Activated CD8-positive, alpha-beta memory T cell treated with anti-CD3 and anti-CD28 coated beads for 1 hour (primary cell): ENCODE measurements at places on chromosomes 7 and 10.

DNA sequence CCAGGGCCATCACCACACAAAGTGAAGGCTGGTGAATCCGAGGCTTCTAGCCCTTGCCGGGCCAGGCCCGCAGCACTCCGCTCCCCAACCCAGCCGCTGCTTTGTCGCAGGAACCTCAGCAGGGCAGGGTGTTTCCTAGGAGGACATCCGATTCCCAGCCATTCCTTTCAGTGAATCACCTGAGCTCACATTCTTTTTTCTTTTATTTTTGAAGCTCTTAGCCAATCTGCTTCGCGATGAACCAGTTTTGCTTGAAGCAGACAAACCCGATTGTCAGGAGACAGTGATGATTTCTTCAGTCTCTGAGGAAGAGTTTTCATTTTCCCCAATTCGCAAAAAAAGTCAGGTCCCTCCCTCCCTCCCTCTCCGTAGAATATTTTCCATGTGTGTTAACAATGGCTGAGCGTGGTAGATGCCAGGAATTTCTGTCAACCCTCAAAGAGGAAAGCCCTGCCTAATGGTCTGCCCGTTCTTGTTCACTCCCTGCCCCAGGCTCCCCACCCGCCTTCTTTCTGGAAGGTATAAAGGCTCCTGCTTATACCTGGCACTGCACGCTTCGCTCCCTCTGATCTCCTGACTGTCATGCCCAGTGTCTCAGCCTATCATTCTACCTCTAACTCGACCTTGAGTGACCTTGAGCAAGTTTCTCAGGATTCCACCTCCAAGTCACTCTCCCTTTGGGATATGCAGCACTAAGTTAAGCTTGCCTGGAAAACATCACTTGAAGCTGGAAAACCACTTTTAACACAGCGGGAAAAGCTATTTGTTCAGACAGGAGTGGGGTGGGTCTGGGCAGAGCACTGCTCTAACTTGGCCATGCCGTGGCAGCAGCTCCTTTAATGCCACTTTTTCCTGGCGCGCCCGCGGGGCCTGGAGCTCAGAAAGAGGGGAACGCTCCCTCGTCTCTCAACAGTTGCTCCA, 35.1 kb downstream of the EGFR start:
- DNase-seq = no peak

DNA sequence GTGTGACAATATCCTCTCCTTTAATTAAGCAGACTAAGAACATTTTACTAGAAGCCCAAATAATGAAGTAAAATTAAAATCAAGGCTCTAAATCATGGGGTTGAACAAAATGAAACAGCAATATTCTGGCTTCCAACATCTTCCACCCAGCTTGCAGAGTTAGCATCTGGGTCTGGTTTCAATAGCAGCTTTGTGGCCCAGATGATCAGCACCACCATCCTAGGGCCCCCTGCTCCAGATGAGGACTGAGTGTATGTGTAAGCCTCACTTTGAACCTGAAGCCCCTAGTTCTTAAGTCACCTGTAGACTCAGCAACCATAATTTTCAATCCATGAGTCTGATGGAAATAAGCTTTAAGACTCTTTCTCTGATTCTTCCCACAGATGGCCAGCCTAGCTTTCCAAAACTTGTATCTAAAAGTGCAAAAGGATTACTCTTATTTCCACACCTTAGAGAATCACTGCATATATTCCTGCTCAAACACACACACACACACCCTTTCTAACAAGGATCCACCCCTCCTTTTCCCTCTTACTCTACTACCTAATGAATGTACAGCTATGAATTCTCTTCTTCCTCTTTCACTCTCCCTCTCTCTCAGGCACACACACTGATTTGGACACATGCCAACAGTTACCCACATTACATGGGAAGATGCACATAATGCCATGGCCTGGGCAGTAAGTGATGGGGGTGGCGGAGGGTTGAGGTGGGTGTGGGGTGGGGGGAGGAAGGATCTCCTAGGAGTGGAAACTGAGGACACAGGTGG, 3.5 kb downstream of the DENND11 start:
- no peak for DNase-seq

DNA sequence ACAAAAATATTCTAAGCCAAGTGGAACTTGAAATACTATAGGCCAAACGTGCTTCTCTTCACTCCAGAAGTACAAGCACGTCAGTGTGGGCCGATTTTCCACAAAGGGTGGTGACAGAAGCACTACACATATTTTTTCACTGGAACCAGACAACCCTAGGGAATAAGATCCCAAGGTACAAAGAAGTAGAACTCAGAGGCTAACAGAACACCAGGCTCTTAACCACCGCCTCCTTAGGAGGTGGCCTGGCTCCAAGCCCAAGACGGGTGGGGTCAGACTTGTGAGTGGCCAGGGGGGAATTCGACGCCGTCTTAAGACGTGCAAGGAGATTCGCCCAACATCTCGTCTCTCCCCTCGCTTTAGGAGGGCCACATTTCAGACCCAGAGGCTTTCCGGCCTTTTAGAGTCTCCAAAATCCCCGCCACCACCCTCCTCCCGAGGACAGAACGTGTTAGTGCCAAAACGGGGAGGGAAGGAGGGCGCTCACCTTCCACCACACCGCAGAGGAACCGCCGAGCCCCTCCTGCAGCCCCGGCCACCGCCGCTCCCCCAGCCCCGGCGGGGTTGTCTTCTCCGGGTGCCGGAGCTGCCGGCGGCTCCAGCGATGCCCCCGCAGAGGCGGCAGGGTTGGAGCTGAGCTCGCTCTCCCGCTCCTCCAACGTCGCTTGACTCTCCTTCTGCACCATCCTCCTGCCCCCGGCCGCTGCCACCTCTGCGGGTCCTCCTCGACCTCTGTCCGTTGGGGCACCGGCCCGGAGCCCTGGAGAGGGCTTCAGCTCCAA, 716 bp downstream of the OGA start:
- DNase-seq = no peak

- DNase-seq = no peak
Observed at GRCh38 chr10:131831561-131831960, 69.2 kb upstream of the PPP2R2D start.

DNA sequence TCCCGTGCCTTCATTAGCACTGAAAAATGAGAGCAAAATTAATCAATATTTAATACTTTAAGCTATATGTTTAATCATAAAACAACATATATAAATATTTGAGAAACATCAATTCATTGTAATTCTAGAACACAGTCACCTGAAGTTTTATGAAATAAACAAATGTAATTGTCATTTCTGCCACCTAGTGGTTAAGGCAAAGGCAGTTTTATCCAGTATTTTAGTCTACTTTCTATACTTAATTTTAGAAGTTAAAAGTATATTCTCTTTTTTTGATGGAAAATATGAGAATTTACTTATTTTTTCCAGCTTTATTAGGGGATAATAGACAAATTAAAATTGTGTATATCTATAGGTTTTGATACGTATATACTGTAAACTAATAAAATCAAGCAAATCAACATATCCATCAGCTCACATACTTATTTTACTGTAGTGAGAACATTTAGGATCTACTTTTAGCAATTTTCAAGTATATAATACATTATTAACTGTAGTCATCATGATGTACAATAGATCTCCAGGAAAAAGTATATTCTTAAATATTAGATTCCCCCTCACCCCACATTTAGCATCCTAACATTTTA, 16.9 kb downstream of the PCGF6 start:
- no peak for DNase-seq

DNA sequence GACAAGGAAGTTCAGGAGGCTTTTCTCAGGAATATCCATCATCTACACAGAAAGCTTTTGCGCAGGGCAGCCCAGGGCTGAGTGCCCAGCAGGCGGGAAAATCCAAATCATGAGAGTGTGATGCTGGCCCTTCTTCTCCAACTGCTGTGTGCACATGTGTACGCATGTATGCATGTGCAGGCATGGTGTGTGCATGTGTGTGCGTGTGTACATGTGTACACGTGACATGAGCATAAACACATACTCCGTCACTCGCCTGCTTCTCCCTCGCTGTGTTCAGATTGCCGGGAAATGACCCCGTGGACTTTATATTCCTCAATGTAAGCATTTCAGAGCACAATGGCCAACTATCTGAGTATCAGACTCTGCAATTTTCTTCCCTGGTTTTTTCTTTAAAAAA, 85.1 kb downstream of the PRPF18 start:
- no peak for DNase-seq

DNA sequence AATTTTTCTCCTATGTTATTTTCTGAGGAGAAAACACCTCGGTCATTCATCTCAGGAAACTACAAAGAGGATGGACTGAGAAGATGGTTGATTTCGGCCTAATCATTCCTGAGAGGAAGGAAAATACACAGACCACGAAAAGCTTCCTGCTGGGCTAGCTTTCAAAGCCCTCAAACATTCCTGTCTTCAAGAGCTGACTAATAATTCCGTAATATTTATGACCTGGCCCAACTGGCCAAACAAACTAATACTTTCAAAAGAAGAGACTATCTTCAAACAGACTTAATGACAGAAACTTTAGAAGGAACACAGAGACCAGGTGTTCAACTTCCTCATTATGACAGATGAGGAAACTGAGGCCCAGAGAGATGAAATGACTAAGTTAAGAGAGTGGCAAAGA, 215.1 kb upstream of the FRMD4A start:
- no peak for DNase-seq

DNA sequence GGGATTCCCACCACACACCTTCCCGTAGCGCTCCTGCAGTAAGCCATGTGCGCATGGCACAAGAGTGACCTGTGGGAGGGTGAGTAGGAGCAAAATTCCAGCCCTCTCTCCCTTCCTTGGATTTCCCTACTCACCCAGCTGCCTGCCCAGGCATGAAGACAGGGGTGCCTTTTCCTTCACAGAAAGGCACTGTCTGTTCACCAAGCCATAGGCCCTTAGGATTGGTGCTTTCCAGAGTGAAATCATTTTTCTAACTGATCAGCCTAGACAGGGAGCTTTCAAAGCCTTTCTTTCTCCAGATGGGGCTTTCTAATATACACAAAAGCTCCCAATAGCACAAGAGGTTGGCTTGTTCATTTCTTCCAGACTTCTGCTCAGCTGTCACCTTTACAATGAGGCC, 79.7 kb downstream of the CTTNBP2 start:
- no peak for DNase-seq

DNA sequence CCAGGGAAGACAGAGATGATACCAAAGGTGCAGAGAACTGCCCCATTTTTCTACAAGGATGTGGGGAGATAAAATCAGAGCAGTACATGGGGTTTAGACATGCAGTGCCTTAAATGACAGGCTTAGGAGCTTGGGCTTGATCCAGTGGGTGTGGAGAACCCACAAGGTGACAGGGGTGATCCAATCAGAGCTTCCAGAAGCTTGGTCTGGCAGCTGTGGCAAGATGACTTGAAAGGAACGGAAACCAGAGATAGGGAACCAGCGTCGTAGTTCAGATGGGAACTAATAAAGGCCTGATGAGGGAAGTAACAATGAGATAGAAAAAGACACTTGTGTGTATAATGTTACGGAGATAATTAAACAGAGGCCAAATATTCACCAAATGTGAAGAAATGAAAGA, 80.7 kb downstream of the SLC37A3 start:
- DNase-seq = no peak

DNA sequence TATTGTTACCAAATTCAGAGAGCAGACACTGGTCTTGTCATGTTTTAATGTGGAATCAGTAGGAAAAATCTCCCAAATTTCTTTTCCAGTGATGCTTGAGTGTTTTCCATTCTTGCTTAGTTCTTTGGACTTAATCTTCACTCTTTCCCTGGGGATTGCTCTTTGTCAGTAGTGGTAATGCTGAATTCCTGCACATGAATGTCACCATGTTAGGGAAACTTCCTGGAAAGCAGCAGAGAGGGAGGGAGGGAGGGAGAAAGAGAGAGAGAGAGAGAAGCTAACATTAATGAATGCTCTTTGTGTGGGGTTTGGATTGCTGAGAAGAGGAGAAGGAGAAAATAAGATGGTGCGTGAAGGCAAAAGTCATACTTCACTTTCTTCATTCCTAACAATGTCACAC, 295.3 kb upstream of the COBL start:
- DNase-seq = no peak

DNA sequence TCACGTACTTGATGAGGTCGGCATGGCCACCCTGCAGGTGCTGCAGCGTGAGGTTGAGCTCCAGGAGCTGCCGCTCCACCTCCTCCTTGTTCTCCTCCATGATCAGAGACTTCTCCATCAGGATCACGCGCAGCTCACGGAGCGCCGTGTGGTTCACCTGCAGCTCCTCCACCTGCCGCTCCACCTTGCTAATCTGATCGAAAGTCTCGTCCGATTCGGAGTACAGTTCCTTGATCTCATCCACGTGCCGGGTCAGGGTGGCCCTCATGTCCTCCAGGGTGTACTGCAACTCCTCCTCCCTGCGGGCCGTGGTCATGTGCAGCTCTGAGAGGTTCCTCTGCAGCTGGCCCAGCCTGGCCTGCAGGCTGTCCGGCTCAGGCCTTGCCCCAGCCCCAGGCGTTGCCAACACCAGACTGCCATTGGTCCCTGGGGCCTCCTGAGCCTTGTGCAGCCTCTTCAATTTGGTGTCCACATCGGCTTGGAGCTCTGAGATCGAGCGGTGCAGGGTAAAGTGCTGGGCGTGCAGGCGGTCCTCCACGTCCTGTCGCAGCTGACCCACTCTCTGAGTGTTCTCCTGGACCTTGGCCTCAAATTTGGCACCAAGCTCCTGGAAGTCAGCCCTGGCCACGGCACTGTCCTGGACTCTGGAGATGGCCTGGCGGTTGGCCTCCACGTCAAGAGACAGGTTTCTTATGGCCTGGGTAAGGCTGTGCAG, 13.9 kb downstream of the MMRN2 start:
- DNase-seq = no peak

GRCh38 chr7:113402005-113402404, 283.7 kb upstream of the SMIM30 start:
- DNase-seq = no peak

GRCh38 chr7:70557338-70557737, 574.6 kb upstream of the GALNT17 start:
- no peak for DNase-seq

GRCh38 chr10:121525251-121526134, 72.8 kb downstream of the FGFR2 start:
- no peak for DNase-seq

DNA sequence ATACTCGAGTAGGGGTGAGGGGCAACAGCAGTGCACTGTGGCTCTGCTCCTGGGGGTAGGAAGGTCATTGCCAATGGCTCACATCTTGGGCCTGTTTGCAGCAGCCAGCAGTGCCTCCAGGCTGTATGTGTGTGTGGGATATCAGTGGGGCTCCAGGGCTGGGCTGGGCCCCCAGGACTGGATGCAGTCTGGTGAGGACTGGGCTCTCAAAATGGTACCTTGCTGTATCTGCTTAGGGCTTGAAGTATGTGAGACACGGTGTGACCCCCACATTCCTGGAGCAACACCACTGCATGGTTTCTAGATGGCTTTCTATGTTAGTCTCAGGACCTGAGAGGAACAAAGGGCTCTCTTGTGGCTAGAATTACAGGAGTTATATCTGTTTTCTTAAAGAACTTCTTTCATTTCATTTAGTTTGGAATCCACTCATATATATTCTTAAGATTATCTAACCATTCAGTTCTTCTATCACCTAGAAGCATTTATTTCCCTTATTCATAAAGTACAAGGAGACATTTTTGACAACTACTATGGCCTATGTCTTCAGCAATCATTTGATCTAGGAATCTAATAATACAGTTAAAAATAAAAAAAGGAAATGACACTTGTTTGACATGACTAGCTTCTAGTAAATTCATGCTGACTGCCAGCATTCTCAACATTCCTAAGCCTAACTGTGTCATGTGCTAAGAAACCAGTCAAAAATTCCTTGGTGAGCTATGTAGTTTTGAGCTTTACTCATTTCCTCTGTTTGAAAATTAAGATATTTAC, 443.2 kb upstream of the SEMA3A start:
- no peak for DNase-seq

GRCh38 chr7:91427051-91427450, 162.8 kb downstream of the FZD1 start:
- DNase-seq = no peak

GRCh38 chr7:156722043-156722826, 81.7 kb downstream of the RNF32 start:
- DNase-seq = no peak
